ENCODE measurements at places on chromosomes 13 and 19. TPM values are rescaled to one million over a fixed set of nuclear protein-coding genes. Genes with fewer than 3 reads are reported as not detected.

The TRPC4 gene
- not detected for total RNA-seq

The BICRA gene
- 32.1 TPM for total RNA-seq

DNA sequence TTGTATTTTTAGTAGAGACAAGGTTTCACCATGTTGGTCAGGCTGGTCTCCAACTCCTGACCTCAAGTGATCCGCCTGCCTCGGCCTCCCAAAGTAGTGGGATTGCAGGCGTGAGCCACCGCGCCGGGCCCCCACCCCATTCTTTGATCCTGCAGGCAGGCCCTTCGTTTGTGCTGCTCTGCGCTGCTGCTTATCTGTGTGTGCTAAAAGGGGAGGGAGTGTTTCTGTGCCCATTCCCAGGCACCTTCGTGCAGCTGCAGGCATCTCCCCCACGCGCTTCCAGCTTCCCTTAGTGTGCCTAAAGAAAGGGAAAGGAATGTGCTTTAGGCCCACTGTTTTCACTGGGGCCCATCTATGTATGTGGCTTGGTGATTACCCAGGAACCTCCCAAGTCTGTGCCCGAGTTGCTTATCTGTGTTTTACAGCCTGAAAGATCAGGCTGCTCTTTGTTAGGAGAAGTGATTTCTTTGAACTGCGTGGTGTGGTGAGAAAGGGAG lies 27.2 kb downstream of the EPN1 start:
- H3K27ac ChIP-seq: no peak overlapping the region
- H3K4me1 ChIP-seq: peaks cover 3% of the 10 kb centered on the region
- peaks cover 3% of the 10 kb centered on the region for H3K36me3 ChIP-seq
- no peak for DNase-seq
- H3K27me3 ChIP-seq: no peaks in the 10 kb centered on the region

- no peaks in the 10 kb centered on the region for H3K4me1 ChIP-seq
- no peak overlapping the region for H3K4me3 ChIP-seq
- no peak for DNase-seq
- H3K27ac ChIP-seq: no peak overlapping the region
- no peaks in the 10 kb centered on the region for H3K27me3 ChIP-seq
These were observed 25.0 kb upstream of the OR1M1 start for GRCh38 chr19:9061879-9062278.

GRCh38 chr19:57708641-57709361 lies at the start of gene ZNF154:
Gene ZNF154 (minus strand): TSS chr19:57709204. CDS start chr19:57708971, 233 bp downstream.
- H3K4me1 ChIP-seq: no peaks in the 10 kb centered on the region
- H3K4me3 ChIP-seq: peak within 1 kb of the TSS; percentile 86
- H3K27ac ChIP-seq: peak within 1 kb of the TSS; percentile 90
- H3K27me3 ChIP-seq: no peaks in the 10 kb centered on the region
- peak; percentile 25 for DNase-seq
- peaks cover 3% of the 10 kb centered on the region for H3K36me3 ChIP-seq

- peaks cover 4% of the 10 kb centered on the region for H3K4me1 ChIP-seq
- no peaks in the 10 kb centered on the region for H3K36me3 ChIP-seq
- H3K27me3 ChIP-seq: no peaks in the 10 kb centered on the region
- no peak overlapping the region for H3K27ac ChIP-seq
- DNase-seq: no peak
These were observed 16.1 kb downstream of the ZNF446 start for GRCh38 chr19:58492265-58492664.

GRCh38 chr19:15498156-15498858 lies 10.0 kb upstream of the CYP4F22 start:
- peaks cover 5% of the 10 kb centered on the region for H3K27me3 ChIP-seq
- no peak for DNase-seq
- peaks cover 20% of the 10 kb centered on the region for H3K4me1 ChIP-seq
- no peak overlapping the region for H3K27ac ChIP-seq

DNA sequence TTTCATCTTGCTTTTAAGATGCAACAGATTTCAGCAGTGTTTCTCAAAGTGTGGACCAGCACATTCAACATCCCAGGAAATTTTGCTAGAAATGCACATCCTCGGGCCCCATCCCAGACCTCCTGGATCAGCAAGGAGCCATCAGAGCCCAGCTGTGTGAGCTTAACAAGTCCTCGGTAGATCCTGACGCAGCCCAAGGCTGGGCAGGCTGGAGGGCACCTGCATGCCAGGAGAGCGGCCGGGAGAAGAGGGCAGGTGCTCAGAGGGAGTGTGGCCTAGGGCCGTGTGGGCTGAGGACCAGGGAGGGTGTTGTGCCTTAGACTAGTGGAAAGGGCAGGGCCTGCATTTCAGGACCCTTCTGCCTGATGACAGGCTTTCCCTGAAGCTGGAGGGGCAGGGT lies 2.2 kb upstream of the MCF2L start:
- H3K36me3 ChIP-seq: no peaks in the 10 kb centered on the region
- no peak for DNase-seq
- peak overlapping the region; percentile 80 for H3K4me3 ChIP-seq
- peaks cover 22% of the 10 kb centered on the region for H3K4me1 ChIP-seq
- H3K27me3 ChIP-seq: peaks cover 6% of the 10 kb centered on the region

GRCh38 chr19:20611866-20612265 lies 46.3 kb upstream of the ZNF737 start:
- H3K4me1 ChIP-seq: no peaks in the 10 kb centered on the region
- H3K27me3 ChIP-seq: no peaks in the 10 kb centered on the region
- H3K4me3 ChIP-seq: no peak overlapping the region
- no peak for DNase-seq
- no peaks in the 10 kb centered on the region for H3K36me3 ChIP-seq
- H3K27ac ChIP-seq: no peak overlapping the region

DNA sequence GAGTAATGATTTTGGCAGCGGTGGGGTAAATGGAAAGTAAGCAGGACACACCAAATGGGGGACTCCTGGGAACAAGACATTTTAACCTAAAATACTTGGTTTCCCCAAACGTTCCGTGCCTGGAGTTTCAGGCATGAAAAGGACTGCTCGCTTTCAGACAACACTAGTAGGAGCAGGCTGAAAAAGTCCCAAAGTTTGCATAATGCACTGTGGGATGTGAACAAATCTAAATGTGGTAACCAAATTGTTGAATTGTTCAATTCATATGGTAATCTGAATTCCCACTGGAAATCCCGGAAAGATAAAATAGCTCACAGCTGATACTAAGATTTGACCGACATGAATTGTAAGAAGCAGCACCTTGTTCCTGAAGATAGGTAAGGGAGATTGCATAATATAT lies 467.2 kb upstream of the ARGLU1 start:
- no peak overlapping the region for H3K27ac ChIP-seq
- no peaks in the 10 kb centered on the region for H3K4me1 ChIP-seq
- H3K4me3 ChIP-seq: no peak overlapping the region
- no peaks in the 10 kb centered on the region for H3K27me3 ChIP-seq

DNA sequence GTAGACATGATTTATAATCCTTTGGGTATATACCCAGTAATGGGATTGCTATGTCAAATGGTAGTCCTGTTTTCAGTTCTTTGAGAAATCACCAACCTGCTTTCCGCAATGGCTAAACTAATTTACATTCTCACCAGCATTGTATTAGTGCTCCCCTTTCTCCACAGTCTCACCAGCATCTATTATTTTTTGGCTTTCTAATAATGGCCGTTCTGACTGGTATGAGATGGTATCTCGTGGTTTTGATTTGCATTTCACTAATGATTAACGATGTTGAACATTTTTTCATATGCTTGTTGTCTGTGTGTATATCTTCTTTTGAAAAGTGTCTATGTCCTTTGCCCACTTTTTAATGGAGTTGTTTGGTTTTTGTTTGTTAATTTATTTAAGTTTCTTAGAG lies 165.1 kb downstream of the PDS5B start:
- no peaks in the 10 kb centered on the region for H3K27me3 ChIP-seq
- no peak for DNase-seq
- no peak overlapping the region for H3K4me3 ChIP-seq
- H3K27ac ChIP-seq: no peak overlapping the region
